ENCODE measurements at places on chromosomes 3 and 15. TPM values are rescaled to one million over a fixed set of nuclear protein-coding genes. Genes with fewer than 3 reads are reported as not detected.

DNA sequence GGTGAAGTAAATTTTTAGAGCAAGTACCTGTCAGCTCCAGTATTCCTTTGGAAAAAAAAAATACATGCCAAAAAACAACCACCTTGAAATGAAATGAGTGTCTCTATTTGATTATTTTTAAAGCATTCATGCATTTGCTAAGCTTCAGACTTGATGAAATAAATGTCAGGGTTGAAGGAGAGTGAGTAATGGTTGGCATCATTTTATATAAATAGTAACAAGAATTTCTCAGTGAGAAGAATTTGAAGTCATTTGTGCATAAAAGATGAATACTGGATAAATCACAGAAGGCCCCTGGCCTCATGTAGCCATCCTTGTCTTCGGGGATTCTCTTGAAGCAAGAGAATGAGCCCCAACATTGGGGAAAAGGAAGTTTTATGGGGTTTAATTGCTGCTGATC, 318.4 kb downstream of the LPP start:
- ATAC-seq = no peak

DNA sequence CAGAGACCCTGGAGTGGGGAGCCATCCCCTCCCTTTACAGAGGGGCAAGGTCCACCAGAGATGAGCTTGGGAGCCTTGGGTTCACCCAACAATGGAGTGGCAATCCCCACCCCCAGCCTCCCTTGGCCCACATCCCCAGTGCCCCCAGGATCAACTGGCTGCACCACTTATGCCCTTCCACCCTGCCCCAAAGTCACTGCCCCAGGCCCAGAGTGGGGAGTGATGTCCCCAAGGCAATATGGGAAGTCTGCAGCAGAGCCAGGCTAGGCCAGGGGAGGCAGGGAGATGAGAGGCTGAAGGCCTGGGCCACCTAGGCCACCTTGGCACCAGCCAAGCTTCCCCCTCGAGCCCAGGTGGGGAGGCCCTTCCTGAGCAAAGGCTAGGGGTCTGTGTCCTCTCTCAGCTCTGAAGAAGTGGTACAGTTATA, 145.5 kb downstream of the SMAD6 start:
- ATAC-seq = no peak

DNA sequence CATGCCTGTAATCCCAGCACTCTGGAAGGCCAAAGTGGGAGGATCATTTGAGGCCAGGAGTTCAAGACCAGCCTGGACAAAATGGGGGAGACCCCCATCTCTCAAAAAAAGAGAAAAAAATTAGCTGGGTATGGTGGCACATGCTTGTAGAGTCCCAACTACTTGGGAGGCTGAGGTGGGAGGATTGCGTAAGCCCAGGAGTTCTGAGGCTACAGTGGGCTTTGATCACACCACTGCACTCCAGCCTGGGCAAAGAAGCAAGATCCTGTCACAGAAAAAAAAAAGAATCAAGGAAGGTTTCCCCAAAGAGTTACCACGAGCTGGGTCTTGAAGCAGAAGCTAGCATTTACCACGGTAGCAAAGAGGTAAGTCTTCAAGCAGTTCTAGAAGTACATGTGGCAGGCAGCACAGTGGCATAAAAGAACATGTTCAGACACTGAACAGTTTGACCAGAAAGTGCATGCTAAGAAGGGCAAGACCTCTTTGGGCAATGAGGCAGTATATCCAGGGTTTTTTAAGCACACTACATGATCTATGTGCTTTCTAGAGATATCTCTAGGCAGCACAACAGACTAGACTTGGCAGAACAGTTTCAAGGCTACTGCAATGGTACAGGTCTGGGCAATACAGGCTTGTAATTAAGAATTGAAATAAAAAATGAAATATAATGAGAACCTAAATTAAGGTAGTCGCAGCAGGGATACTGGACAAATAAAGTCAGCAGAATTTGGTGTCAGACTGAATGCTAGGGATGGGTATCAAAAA, 418.5 kb downstream of the SHQ1 start:
- no peak for ATAC-seq

GRCh38 chr3:193982258-193982659, 153.7 kb upstream of the HES1 start:
- ATAC-seq = peak; percentile 87

- ATAC-seq = no peak
These were observed 431.5 kb upstream of the TPM1 start for GRCh38 chr15:62611002-62611401.

DNA sequence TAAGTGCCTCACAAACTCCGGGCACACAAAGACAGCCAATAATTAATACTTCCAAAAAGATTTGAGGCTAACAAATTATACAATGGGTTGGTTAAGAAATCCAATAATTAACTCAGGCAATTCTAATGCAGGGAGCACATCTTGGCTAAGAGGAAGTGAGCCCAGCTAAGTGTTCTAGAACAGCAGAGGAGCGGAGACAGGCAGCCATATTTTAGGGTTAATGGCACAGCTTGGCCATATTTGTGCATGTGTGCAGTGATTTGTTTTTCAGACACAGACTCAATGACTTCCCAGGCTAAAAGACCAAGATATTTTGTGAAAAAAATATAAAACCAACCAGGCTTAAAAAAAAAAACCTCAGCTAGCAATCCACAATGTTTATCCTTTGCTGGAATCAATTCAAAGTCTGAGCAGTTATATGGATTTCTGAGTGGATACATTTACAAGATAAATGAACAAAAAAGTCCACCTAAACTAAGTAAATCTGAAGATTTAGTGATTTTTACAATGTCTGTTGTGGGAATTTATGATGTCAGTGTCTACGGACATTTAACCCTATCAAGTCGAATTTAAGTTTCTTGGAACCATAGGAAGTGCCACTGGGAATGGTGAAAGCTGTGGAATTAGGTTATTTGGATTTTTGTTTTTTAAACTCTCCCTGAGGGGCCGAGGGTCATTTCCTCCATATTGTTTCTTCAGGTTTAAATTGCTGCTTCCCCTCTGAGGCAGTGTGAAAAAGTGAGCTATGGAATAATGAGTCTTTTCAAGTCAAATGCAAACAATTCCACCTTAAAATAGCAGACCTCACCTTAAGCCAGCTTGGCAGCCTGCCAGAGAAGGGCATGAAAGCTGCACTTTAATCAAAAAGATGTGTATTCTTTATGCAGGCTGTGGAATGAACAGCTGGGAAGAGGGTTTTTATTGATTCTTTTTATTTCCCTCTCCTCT, 413.7 kb upstream of the TBL1XR1 start:
- ATAC-seq = no peak

GRCh38 chr15:48481802-48482201, 150.6 kb downstream of the DUT start:
- ATAC-seq = no peak

- no peak for ATAC-seq
These were observed 176.8 kb upstream of the SUCLG2 start for GRCh38 chr3:67831262-67831661.

DNA sequence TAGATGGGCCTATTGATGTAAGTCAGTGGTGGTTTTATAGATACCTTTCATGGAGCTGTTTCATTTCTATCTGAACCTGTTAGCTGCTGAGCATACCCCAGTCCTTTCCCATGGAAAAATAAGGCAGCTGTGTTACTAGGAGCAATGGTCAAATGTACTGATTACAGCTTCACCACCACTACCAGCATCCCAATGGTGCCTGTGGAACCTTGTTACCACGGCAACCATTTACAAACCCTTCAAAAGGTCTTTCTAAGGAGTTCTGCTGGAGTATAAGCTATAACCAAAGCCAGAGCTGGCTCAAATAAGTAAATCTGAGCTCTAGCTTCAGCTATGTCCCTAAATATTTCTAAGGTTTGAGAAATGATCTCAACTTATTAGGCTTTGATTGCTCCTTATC, 133.4 kb upstream of the ACP3 start:
- no peak for ATAC-seq

- ATAC-seq = no peak
These were observed 652.0 kb upstream of the NECTIN3 start for GRCh38 chr3:110419601-110420000.

- ATAC-seq = no peak
These were observed 266.9 kb downstream of the ZBBX start for GRCh38 chr3:167113035-167113830.

DNA sequence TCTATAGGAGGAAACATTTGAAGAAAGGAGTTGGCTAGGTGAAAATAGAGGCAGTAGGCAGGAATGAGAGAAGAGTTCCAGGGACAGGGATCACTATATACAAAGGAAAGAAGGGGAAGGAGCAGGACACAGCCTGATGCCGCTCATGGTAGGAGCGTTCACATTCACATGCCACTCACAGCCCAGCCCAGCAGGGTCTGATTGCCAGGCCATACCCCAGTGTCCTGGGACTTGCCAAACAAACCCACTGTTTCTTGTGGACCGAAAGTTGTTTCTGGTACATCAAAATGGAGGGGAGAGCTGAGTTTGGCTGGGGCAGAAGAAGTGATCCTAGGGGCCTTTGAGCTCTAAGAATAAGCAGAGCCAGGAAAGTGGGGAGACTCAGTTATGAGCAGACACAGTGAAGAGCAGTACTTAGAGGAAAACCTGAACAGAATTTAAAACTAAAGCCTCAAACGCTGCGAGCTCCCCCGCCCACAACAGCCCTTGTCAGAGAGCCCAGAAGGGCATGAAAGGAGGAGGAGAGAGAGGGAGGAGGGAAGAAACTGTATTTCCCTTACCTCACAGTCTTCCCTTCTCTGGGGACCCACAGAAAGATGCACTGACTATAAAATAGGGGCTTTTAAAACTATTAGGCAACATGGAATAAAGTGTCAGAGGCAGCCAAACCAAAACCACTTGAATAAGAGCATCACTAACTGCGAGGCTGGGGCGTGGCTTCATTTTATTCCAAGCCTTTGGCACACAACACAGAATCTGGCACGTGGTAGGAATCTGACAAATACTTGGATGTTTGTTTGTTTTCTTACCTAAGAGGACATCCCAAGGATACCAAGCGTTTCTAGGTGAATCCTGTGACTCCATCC, 129.0 kb downstream of the RPL22L1 start:
- ATAC-seq = no peak

DNA sequence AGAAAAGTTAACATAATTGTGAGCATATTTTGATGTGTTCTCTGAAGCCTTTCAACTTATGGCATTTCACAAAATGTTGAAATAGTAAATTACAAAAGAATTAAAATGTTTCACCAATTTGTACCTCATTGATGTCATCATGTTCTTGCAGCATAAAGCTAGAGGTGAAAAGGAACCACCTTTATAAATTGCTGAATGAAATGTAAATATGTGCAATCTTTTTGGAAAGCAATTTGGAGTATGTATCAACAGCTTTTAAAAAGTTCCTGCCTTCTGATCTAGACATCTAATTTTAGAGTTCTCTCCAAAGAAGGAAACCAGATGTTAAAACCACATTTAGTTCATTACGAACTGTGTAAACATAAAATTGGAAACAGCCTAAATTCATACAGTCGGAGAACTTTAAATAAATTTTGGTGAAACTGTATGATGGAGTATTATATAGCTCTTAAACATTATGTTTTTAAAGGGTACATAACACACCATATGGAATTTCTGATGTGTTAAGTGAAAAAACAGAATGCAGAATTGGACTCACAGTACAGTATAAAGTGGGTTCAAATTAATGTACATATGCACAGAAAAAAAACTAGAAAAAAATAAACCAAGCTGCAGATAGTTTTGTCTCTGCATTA, 311.2 kb upstream of the NAALADL2 start:
- ATAC-seq = no peak

DNA sequence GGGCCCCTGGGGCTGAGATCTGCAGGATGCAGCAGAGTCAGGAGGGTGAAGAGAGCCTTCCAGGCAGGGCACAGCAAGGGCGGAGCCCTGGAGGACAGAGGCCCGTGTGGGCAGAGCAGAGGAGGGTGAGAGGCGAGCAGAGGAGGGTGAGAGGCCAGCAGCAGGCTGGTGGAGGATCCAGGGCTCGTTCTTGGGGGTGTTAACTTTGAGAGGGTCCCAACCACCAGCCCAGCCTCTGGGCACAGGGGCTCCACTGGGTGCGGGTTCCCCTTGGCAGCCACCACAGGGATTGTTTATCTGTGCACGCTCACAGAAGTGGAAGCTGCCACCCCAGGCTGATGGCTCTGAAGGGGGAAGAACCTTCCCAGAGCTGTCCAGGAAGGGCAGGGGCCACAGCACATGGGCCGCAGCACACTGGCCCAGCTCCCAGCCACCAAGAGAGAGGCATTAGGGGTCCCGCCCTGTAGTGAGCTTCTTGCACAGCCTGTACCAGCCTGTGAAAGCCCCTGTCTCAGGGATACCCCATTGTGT, 9.3 kb upstream of the PLXND1 start:
- ATAC-seq = no peak

- no peak for ATAC-seq
These were observed 135.1 kb downstream of the KCNMB2 start for GRCh38 chr3:178671377-178671776.

DNA sequence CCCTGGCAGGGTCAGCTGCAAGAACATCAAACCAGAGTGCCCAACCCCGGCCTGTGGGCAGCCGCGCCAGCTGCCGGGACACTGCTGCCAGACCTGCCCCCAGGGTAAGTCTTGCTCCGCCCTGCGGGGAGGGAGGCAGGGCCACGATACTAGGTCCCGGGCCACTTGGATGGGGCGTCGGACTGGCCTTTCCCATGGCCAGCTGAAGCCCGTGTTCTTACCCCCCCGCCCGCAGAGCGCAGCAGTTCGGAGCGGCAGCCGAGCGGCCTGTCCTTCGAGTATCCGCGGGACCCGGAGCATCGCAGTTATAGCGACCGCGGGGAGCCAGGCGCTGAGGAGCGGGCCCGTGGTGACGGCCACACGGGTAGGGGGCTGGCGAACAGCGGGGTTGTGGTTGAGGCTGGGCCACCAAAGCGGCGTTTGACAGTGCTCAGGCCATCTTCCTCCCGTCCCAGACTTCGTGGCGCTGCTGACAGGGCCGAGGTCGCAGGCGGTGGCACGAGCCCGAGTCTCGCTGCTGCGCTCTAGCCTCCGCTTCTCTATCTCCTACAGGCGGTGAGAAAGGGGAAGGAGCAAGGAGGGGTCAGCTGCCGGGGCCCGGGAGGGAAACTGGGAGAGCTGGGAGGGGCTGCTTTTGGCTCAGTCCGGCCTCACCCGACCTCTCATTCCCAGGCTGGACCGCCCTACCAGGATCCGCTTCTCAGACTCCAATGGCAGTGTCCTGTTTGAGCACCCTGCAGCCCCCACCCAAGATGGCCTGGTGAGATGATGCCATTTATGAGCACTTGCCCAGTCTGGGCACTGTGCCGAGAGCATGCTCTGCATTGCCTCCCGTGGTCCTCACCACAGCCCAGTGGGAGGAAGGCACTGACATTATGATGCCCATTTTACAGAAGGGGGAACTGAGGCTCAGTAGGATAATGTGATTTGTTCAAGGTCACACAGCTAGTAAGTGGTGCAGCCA, 1.7 kb downstream of the CHRD start:
- peak; percentile 7 for ATAC-seq

- ATAC-seq = no peak
These were observed 382.5 kb downstream of the TBC1D5 start for GRCh38 chr3:17359911-17360310.

- no peak for ATAC-seq
These were observed 4.3 kb downstream of the RYR3 start for GRCh38 chr15:33315044-33315443.

Gene NRROS
- total RNA-seq = 0.40 TPM

Gene KNSTRN
- 13.8 TPM for total RNA-seq

Gene PTX3
- total RNA-seq = 0.16 TPM

Gene GPR171
- 0.32 TPM for total RNA-seq

Gene GABRR3
- not detected for total RNA-seq

Gene FES
- total RNA-seq = 3.8 TPM
